Heart left ventricle (tissue), 16 donors: ENCODE measurements at places on chromosomes 3 and 15. TPM values are rescaled to one million over a fixed set of nuclear protein-coding genes. Genes with fewer than 3 reads are reported as not detected.

GRCh38 chr3:150443331-150443741, 35.2 kb downstream of the TSC22D2 start:
- no peak for DNase-seq

DNA sequence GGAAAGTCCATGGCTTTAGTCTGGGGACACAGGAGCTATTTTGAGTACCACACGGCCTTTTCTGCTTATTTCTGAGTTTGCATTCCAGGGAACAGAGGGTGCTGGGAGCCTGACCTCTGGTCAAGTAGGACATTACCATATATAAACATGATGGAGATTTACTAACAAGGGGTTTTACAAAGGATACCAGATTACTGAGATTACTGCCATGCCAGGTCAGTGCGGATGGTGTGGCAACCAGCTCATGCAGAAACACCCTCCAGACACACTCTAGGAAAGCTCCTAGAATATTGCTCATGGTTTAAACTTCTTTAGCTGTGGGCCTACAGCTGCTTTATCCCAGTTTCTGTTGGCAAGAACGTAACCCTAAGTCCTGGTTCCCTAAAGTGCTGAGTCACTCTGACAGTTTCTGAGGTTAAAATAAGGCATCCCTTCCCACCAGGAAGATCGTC, 54.3 kb upstream of the AGTR1 start:
- DNase-seq: no peak

Gene GP5
- total RNA-seq: not detected

Gene FOXL2NB
- not detected for total RNA-seq

DNA sequence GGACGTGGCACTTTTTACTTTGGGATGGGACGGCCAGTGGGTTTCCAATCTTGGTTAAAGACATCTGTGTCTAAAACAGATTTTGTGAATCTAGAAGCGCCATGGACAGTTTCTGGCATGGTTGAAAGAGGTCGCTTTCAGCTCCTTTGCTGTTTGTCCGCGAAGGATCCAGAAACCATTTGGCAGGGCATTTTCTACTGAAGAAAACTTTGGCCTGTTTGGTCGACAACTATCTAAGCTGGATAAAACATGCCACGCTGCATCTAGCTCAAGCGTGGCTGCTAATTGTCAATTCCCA, 730 bp upstream of the RORA start:
- DNase-seq: no peak

Gene NME9
- not detected for total RNA-seq

DNA sequence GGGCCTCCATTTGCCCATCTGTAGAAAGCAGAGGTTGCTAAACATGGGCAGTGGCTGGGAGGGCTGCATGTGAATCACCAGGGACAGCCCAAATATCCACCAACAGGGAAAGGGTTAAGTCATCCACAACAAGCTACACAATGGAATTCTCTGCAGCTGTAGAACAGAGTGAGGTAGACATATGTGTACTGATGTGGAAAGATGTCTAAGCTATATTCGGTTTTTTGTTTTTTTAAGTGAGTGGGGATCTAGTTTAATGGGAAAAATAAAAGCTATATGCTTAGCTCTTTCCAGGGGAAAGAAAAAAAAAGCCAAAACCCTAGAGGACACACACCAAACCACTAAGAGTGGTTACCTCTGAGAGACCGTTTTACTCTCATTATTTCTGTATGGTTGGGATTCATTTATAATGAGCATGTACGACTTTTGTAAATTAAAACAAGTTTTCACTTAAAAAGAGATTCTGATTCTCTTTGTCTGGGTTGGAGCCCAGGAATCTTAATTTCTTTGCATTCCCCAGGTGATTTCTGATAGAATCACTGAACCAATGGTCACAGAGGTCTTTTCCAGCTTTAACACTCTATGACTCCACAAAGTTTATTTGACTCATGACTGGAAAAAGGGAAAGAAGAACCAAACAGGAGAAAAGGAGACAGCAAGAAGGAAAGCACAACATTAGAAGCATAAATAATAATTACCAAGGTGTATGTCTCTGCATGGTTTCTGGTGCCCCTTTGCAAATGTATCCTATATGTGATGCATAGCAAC, 19.1 kb downstream of the CRABP1 start:
- DNase-seq: no peak

- no peak for DNase-seq
Measured at GRCh38 chr15:49462232-49462844, 39.3 kb downstream of the FGF7 start.

Gene LINGO1
- 0.84 TPM for total RNA-seq

- DNase-seq: no peak
Measured at GRCh38 chr3:59578129-59578528, 528.3 kb upstream of the CFAP20DC start.

- no peak for DNase-seq
Measured at GRCh38 chr15:68983961-68984481, 30.5 kb upstream of the NOX5 start.

DNA sequence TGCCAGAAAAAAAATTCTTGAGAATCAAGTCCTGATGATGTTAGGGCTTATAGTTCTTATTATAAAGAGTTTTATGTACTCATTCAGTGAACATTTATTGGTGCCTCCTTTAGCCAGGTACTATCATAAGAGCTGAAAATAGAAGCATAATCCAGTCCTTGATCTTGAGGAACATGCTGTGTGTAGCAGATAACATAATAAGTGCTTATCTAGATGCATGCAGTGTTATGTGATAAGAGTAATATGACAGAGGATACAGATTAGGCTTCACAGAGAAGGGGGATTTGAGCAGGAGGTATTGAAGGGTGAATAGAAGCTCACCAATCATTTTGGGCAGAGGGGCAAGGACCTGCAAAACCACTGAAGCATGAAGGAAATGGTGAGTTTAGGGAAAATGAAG, 1.1 kb downstream of the CCR2 start:
- no peak for DNase-seq

DNA sequence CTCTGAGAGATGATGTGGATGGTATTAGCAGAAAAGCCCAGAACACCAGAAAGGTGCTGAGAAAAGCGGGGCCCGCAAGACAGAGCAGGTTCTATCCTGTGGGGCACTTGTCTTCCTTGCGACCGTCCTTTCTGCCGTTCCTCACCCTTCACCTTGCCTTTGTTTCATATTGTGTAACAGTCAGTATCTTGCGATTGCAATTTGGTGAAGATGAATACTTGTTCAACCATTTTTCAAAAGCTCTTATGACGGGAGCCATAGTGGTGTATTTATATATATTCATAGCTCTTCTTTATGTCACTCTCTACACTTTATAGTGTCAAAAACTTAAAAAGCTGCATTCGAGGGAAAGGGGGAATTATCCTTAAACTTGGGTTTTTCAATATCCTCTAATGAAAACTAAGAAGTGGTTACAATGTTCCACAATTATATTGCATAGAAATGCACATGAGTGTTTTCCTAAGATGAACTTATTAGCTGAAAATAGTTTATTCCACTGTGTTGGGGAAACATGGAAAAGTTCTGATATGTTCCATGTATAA, 797 bp downstream of the MAP3K13 start:
- no peak for DNase-seq

DNA sequence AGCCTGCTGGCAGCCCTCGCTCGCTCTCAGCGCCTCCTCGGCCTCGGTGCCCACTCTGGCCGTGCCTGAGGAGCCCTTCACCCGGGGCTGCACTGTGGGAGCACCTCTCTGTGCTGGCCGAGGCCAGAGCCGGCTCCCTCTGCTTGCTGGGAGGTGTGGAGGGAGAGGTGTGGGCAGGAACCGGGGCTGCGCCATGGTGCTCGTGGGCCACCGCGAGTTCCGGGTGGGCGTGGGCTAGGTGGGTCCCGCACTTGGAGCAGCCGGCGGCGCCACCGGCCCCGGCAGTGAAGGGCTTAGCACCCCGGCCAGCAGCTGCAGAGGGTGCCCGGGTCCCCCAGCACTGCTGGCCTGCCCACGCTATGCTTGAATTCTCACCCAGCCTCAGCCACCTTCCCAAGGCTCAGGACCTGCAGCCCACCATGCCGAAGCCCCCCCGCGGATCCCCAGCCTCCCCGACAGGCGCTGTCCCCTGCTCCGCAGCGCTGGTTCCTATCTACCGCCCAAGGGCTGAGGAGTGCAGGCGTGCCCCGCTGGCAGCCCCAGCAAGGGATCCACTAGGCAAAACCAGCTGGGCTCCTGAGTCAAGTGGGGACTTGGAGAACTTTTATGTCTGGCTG, 863.3 kb downstream of the IGSF11 start:
- DNase-seq: no peak

- DNase-seq: no peak
Measured at GRCh38 chr3:178044320-178044719, 491.9 kb upstream of the KCNMB2 start.

- no peak for DNase-seq
Measured at GRCh38 chr3:158753854-158754253, 21.6 kb upstream of the RARRES1 start.

GRCh38 chr3:30435861-30436331, 170.5 kb upstream of the TGFBR2 start:
- no peak for DNase-seq

- no peak for DNase-seq
Measured at GRCh38 chr3:40691452-40691861, 166.7 kb downstream of the ZNF621 start.

GRCh38 chr15:29322415-29322814, 52.8 kb upstream of the NSMCE3 start:
- DNase-seq: no peak

DNA sequence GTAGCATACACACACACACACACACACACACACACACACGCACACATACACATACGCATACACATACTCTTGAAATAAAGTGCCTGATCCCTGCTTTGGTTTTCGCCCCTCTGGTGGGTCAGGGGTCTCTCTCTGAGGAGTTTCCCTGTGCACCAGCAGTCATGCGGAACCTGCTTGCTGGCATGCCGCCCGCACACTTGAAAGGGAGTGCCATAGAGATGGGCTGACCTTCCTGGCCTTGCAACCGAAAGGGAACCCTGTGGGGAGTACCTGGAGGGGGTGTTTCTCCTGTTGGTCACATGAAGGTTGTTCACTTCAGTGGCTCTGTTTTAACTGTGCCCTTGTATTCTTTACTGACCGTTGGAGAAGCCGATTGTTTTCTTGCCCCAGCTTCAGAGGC, 752.3 kb downstream of the NR2F2 start:
- DNase-seq: no peak

DNA sequence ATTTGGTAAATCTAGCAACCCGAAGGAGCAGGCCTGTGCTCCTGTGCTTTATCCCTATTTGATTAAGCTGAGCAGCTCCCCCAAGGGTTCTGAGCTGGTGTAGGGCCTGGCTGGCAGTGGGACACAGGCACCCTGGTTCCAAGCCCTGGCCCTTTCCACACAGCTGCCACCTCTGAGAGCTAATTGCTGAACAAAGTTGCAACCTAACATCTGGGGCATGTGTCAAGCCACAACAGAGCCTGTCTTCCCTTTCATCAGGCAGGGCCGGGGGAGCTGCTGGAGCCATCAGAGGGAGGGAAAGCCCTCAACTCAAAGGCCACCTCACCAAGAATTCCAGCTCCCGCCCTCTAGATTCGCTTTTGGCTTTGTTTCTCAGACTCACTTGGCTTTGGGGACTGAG, 17.1 kb upstream of the MRPS22 start:
- no peak for DNase-seq

GRCh38 chr3:71389911-71390573, 193.5 kb downstream of the FOXP1 start:
- peak; percentile 62 for DNase-seq

- DNase-seq: no peak
Measured at GRCh38 chr15:31503256-31503655, 176.6 kb downstream of the KLF13 start.

Gene HESX1
- total RNA-seq: 1.5 TPM

Gene CLDND1
- total RNA-seq: 64.2 TPM

GRCh38 chr3:173617490-173617889, 219.9 kb downstream of the NLGN1 start:
- DNase-seq: peak; percentile 63

DNA sequence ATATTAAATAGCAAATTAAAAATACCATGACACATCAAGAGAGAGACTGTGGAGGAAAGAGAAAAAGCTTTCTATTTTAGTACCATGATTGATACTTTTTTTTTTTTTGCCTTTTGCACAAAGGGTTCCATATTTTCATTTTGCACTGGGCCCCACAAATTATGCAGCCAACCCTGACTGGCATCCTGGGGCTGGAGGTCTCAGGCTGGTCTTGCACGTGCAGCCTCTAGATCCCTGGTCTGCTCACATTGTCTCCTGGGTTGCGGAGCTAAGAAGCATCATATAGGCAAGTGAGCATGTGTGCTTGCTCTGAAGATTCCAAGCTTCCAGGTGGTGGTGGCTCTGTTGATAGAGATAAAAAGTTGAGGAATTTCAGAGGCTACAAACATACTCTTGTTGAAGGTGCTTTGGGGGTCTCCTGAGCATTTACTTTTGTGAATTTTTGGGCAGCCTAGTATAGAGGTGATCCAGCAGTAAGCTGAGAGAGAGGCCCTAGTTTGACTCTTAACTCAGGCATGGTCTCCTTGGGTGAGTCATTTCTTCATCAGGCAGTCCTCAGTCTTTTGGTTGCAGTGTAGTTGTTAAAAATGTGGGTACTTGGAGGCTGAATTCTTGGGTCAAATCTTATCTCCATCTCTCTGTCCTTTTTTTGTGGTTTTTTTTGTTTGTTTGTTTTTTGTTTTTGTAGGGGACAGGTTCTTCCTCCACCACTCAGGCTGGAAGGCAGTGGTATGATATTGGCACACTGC, 31.3 kb downstream of the SMAD3 start:
- DNase-seq: no peak

Gene SLC27A2
- not detected for total RNA-seq

GRCh38 chr3:46551615-46552014, 14.5 kb downstream of the LRRC2 start:
- no peak for DNase-seq

- no peak for DNase-seq
Measured at GRCh38 chr3:119205209-119205608, 31.8 kb downstream of the UPK1B start.

Gene PARP16
- total RNA-seq: 6.0 TPM

GRCh38 chr3:143128227-143128955, 8.8 kb downstream of the CHST2 start:
- no peak for DNase-seq

DNA sequence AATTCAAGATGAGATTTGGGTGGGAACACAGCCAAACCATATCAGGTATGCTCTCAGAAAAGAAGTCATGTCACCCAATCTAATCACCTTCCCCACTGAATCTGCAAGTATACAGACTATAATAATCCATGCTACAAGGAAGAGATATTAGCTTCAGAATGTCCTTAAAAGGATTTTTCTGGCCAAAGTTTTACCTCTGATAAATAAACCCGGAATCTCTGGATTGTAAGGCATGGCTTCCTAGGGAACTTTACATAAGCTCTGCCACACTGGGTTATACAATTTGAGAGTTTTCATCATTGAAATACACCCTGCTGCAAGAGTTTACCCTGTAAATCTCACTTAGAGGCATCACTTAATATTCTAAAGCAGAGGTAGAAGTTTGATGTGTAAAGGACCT, 330.5 kb upstream of the KCNMB2 start:
- DNase-seq: no peak

Gene DNAJC17
- total RNA-seq: 7.6 TPM

- no peak for DNase-seq
Measured at GRCh38 chr3:5014391-5014790, 35.2 kb downstream of the BHLHE40 start.

Gene PDZRN3
- 152 TPM for total RNA-seq

DNA sequence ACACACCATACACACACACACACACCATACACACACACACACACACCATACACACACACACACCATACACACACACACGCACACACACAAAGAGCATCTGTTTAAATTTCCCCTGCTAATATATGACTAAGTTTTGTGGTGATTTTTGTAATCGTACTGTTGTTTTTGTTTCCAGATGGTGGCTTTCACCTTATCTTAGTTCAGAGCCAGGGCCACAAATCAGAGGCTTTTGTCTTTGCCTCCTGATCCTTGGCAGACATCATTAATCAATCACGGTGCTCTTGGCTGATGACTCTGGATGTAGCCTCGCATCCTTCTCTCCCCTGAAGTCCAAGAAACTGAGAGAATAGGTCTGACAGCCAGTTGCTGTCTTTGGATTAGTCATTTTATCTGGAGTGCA, 52.1 kb downstream of the EDEM1 start:
- no peak for DNase-seq
